ENCODE measurements at places on chromosomes 13 and 19.

- DNase-seq: no peak
Observed at GRCh38 chr13:19810996-19811881, 28.5 kb upstream of the PSPC1 start.

DNA sequence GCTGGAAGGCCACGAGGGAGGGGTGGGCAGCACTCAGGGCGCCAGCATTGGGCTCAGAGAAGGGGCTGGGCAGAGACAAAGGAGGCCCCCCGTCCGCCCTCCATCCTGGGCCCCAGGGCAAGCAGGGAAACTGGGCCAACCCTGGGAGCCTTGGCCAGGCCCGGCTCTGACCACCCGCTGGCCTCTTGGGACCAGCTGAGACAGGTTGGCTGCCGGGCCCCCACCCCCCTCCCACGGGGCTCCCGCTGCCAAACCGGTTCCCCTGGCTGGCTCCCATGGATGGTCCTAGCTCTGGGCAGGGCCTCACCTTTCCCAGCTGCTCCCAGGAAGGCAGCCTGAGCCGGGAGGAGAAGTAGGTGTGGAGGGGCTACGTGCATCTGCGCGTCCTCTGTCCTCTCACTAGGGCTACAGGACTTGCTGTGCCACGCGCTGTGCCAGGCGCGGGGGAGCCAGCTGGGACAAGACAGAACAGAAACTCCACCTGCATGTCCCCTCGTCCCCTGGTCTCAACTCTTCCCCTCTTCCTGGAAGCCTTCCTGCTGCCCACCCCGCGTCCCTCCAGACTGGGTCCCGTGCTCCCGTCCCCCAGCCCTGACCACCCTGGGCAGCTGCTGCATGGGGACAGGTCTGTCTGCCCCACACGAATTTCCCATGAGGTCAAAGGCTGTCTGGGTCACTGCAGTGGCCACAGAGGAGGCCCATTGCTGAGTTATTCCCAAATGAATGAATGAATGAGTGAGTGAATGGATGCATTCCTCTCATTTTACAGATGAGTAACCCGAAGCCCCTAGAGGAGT is 29.1 kb upstream of the NCCRP1 start:
- no peak for DNase-seq

GRCh38 chr13:87094646-87095045 is 576.5 kb upstream of the SLITRK5 start:
- DNase-seq: no peak

DNA sequence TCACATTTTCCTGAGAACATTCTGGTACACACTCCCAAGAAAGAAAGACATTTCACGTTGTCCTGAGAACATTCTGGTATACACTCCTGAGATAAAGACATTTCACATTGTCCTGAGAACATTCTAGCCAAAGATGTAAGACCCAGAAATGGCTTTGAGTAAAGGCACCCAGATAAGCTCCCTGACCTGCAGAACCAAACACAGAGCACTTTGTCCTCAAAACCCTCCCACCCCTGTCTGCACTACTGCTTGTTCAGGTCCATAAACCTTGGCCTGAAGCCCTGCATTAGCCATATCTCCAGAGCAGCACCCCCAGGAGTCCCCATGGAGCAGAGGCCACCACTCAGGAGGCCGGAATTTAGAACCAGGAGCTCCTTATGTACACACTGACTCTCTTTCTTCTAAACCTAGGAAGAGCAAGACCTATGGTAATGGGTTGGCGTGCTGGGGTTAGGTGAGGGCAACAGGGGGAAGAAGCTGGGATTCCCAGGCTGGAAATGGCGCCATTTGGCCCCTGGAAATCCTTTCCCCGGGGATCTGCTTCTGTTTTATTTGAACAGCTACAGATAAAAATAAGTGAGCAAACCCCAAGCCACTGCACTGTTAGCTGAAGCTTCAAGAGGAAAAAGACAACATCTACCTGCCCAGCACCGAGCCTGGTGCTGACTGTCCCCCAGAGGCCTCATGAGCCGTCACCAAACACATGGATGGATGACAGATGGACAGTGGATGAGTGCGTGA is 13.7 kb downstream of the GAS6 start:
- no peak for DNase-seq

- DNase-seq: no peak
Observed at GRCh38 chr13:34776390-34776981, 165.6 kb upstream of the NBEA start.

DNA sequence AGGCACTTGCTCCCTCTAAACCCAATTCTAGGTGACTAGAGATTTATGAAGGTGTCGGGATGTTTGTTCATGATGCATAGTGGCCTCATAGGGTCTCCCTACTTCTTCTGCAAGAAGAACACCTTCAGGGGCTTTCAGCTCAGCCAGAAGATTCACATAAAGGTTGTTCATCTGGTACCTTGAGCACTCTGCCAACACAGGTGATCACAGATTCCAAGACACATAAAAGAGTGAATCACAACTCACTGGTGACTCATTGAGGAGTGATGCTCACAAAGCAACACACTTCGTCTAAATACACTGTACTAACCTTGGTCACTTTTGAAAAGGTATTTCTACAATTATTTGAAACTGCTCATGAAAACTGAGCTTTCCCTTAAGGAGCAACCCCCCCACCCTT is 6.8 kb upstream of the ZNF324 start:
- DNase-seq: no peak

GRCh38 chr19:13026462-13027370 is 31.4 kb downstream of the NFIX start:
- no peak for DNase-seq

DNA sequence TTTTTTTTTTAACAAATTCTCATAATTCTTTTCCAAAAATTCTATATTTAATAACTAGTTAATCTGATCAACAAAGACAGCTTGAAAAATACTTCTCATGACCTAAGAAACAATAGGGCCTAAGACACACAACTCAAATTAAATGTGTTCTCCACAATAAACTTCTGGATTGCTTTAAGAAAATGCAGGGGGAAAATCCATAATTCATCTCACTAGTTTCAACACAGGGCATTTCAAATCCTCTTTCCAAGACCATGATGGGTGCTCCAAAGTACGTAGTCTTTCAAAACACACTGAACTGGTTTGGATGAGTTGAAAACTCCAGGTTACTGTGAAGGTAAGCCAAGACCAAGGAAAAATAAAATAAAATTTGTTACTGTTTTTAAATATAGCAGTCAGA is 62.6 kb downstream of the DCLK1 start:
- DNase-seq: no peak

- DNase-seq: no peak
Observed at GRCh38 chr19:12792051-12792852, 966 bp downstream of the JUNB start.

DNA sequence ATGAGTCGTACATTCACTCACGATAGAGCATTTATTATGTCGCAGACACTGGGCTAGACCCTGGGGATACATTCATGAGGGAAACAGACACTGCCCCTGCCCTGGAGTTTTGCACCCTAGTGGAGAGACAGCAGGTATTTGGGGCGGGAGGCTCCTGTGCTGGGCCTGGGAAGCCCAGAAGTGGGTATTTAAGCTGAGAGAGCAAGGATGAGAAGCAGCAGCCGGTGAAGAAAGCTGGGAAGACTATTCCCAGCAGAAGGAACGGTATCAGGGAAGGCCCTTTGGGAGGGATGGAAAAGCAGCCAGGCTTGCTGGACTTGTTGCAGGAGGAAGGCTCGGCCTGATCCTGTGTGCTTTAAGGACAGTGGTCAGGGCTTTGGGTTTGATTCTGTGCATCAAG is 54.5 kb downstream of the CDADC1 start:
- DNase-seq: no peak

DNA sequence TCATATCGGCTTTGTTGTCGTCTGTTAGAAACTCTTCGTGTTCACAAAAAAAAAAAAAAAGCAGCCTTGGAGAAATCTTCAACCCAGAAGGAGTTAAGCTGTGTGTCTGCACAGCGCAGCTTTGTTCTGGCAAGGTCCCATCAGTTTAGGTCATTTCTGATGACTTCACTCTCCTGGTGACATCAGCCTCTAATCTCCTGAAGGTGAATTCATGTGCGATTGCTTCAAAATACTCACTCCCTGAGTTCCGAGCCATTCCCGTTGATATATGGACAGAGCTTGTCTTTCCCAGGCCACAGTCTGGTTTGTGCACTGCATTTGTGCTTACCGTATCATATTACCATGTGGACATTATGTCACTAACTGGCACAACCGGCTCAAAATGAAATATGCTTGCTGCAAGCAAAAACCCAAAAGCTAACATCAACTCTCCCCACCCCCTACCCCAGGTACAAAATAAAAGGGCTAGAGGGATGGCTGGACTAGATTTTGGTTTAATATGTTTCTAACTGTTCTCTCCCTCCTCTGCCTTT is 342.4 kb downstream of the KCNRG start:
- no peak for DNase-seq

DNA sequence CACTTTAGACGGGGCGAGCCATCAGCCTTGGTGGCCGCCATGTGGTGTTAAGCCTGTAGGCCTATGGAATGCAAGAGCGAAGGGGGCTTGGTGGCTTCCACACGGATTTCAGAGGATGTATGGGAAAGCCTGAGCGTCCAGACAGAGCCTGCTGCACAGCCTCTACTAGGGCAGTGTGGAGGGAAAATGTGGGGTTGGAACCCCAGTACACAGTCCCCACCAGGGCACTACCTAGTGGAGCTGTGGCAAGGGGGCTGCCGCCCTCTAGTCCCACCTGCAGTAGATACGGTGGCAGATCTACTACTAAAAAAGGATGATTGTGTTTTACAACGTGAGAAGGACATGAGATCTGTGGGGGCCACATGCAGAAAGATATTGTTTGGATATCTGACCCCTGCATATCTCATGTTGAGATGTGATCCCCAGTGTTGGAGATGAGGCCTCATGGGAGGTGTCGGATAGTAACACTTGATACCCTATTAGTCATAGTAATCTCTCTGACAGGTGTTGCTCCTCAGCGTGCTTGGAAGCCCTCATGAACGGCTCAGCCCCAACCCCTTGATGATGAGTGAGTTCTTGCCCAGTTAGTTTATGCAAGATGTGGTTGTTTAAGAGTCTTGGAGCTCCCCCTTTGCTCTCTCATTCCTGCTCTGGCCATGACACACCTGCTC is 45.6 kb downstream of the LHFPL6 start:
- DNase-seq: no peak

DNA sequence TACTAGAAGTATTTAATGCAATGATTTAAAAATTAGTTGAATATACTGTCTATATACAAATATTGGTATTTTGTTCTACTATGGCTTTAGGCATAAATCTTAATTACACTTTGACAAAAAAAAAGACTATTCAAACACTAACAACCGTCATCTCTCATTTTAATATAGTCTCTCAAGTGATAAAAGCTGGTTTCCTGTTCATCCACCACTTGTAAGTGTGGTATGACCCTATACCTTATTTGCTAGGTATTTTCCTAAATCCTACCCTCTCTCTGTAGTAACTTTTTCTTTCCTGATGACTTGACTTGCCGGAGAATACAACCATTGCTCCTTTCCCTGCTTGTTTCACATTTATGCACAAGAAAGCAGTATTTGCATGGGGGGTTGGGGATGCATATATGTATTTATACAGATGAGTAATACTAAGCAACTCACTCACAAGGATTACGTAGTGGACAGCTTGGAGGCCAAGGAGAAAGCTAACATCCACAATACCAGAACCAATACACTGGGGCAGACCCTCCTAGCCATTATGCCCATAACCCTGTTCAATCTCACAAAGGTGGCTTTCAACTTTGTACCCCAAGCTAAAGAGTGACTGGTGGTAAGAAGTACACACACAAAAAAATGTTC is 12.7 kb upstream of the EFNB2 start:
- no peak for DNase-seq

GRCh38 chr19:8367327-8368001 is 3.5 kb downstream of the ANGPTL4 start:
- no peak for DNase-seq

- DNase-seq: no peak
Observed at GRCh38 chr19:47653856-47654255, 44.9 kb downstream of the BICRA start.

DNA sequence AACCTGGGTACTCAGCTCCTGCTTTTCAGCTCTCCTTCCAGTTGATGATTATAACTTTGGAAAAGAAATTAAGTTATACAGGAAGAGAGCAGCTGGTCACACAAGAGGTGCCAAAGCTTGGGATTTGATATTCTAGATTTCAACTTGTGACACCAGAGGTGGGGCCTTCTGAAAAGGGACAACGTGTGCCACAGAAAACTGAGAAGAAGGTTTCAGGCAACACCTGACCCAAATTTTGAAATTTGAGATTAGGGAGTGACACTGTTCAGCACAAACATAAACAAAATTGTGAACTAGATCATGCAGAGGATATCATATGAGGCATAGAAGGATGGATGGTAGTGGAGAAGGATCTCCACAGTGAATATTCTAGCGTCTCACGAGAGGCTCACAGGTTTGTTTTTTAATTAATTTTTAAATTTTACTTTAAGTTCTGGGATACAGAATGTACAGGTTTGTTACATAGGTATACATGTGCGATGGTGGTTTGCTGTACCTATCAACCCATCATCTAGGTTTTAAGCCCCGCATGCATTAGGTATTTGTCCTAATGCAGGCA is 379.7 kb downstream of the ENOX1 start:
- DNase-seq: no peak

DNA sequence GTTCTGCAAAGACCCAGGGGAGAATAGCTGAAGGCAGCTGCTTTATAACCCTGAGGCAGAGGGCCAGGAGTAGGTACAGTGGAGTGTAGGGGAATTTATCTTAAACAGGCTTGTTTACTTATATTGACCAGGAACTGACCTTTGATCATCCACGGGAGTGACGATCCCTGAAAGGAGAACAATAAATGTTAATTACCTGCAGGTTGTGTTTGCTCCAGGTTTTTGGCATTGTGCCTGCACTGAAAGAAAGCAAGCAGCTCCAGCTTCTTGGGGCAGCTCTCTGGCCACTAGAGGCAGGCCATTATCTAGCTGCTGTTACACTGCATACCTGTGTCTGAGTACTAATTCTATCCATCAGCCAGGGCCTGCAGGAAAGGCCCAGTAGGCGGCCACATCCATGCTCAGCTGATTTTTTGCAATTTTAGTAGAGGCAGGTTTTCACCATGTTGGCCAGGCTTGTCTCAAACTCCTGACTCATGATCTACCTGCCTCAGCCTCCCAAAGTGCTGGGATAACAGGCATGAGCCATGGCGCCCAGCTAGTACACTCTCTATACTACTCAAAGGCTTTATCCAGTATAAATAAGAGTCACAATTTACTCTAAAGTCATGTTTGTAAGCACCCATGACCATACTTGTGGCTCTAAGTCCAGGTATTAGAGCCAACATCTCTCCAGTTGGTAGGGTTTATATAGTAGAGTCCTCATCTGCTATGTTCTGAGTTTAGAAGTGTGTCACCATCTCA is 8.5 kb upstream of the ZNF91 start:
- DNase-seq: no peak

All from stimulated activated CD8-positive, alpha-beta memory T cell treated with anti-CD3 and anti-CD28 coated beads, Interleukin-15, amount 100 ng/mL, for 1 hour (primary cell).